Ascending aorta (tissue), 2 donors: ENCODE measurements at places on chromosomes 12 and 14. TPM values are rescaled to one million over a fixed set of nuclear protein-coding genes. Genes with fewer than 3 reads are reported as not detected.

AMDHD1 gene
- total RNA-seq, result 0.96 TPM

VRTN gene
- total RNA-seq, result not detected

DNA sequence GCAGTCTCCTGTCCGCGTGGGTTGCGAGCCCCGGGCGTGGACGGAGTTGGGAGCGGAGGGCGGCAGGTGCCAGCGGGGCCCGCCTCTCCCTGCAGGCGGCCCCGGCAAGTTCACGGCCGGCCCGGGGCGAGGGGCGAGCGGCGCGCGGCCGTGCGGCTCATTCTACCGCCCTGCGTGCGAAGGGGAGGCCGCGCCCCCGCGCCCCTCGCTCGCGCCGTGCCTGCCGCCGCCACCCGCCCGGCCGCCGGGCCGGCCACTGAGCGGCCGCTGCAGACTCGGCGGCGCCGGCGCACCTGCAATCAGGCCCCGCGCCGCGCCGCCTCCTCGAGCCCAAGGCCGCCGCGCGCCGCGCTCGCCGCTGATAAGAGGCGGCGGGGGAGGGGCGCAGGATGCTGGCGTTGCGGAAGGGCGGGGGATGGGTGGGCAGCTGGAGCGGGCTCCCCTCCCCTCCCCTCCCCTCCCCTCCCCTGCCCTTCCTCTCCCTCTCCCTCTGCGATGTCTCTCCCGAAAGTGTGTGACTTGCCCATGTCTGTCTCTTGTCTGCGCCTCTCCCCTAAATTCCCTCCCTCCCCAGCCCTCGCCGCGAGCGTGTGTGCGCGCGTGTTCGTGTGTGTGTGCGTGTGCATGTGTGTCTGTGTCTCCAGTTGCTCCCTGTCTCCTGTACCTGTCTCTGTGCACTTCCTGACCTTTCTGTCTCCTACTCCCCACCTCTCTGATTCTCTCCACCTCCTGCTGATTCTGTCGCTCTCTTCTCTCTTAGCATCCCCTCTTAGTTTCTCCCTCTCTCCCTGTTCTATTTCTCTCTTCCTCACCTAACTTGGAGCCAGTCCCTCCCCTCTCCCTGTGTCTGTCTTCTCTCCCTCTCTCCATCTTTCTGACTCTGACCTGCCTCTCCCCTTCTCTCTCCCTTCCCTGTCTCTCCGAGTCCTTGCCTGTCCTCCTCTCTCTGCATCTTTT is 768.1 kb upstream of the TBX3 start:
- no peak overlapping the region for H3K27ac ChIP-seq
- H3K27me3 ChIP-seq, result no peaks in the 10 kb centered on the region
- peak overlapping the region; percentile 60 for H3K4me3 ChIP-seq

DNA sequence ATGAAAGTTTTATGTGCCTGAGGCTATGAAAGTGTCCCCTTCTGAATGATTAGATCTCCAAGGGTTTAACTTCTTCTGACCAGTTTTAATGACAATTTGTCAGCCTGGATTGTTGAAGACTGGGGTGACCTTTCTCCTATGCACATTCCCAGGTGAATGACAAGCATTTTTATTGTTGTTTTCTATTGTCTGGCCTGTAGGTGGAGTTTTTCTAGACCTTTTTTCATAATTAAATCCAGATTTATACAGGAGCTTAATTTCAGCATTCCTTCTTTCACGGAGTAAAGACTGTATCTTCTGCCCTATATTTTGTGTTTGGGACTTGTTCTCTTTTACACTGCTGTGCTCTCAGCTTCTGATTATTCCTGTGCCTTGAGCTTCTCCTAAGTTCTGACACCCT is 125.0 kb upstream of the FAR2 start:
- no peaks in the 10 kb centered on the region for H3K27me3 ChIP-seq
- no peaks in the 10 kb centered on the region for H3K4me1 ChIP-seq
- DNase-seq, result no peak

GRCh38 chr12:88630561-88630960 is 50.3 kb upstream of the KITLG start:
- H3K4me1 ChIP-seq, result no peaks in the 10 kb centered on the region
- H3K36me3 ChIP-seq, result no peaks in the 10 kb centered on the region
- H3K4me3 ChIP-seq, result no peak overlapping the region
- H3K27ac ChIP-seq, result no peak overlapping the region
- no peaks in the 10 kb centered on the region for H3K27me3 ChIP-seq
- DNase-seq, result no peak

- DNase-seq, result no peak
- no peaks in the 10 kb centered on the region for H3K36me3 ChIP-seq
- no peak overlapping the region for H3K27ac ChIP-seq
- no peaks in the 10 kb centered on the region for H3K27me3 ChIP-seq
These were observed 6.3 kb downstream of the CLEC2A start for GRCh38 chr12:9925705-9926393.

GRCh38 chr12:121812921-121813896 is 9.4 kb downstream of the SETD1B start:
- DNase-seq, result no peak
- no peaks in the 10 kb centered on the region for H3K27me3 ChIP-seq
- peak overlapping the region; percentile 63 for H3K4me3 ChIP-seq
- no peak overlapping the region for H3K27ac ChIP-seq

DNA sequence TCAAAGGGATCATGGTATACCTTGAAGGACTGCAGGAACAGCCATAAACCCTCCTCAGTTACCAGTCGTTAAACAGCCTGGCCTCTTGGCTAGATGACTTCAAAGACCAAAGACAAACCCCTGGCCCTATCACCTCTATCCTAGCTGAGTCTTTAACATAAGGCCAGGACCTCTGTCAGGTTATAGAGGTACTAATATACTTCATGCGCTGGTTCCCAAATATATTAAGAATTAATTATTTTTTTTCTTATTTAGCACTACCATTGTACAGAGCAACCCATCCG is 459.8 kb downstream of the RAD51B start:
- no peaks in the 10 kb centered on the region for H3K36me3 ChIP-seq
- no peak overlapping the region for H3K27ac ChIP-seq
- no peaks in the 10 kb centered on the region for H3K27me3 ChIP-seq
- DNase-seq, result no peak
- H3K4me1 ChIP-seq, result no peaks in the 10 kb centered on the region

DNA sequence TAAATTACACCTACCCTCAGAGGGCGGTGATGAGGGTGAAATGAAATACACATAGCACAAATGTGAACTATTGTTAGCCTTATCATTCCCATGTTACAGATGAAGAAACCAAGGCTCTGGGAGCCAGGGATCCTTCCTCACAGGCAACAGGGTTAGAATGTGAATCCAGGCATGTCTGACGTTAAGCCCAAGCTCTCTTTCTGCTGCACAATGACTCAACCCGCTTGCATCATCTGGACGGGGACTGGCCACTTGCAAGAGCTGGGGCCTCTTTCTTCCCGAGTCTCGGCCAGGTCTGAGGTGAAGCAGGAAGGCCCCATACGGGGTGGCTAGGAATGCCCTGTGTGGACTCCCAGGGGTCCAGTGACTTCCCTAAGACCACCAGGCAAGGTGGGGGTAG is 105.2 kb downstream of the RBM19 start:
- no peak overlapping the region for H3K4me3 ChIP-seq
- no peak overlapping the region for H3K27ac ChIP-seq
- no peaks in the 10 kb centered on the region for H3K27me3 ChIP-seq
- no peak for DNase-seq

DNA sequence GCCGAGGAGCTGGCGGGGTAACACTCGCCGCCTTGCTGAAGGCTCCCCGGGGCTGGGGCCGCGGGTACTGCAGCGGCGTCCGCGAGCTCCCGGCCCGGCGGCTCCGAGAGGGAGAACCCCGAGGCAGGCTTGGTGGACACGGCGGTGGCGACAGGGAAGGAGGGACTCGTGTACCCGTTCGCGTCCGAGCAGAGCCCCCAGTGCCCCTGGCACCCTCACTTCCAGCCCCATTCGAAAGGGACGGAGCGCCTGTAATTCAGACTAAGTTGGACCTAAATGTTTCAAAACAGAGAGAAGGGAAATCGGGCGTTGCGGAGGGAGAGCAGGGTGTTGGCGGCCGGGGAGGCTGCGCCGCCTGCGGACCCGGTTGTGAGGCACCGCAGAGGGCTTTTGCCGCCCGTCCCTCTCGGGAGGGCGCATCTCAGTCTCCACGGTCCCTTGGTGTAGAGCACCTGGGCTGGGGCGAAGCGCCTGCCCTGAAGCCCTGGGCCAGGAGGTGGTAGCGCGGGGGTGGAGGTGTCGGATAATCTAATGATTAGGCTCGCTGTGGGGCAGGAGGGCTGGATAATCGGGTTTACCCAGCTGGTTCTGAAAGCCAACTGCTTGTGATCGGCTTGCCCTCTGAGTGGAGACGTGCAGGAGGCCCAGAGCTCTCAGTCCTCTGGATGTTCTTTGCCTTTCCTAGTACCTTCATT is 771 bp downstream of the DAAM1 start:
- H3K4me3 ChIP-seq, result peak overlapping the region; percentile 79
- H3K27me3 ChIP-seq, result no peaks in the 10 kb centered on the region
- H3K27ac ChIP-seq, result peak overlapping the region; percentile 97
- DNase-seq, result no peak

DNA sequence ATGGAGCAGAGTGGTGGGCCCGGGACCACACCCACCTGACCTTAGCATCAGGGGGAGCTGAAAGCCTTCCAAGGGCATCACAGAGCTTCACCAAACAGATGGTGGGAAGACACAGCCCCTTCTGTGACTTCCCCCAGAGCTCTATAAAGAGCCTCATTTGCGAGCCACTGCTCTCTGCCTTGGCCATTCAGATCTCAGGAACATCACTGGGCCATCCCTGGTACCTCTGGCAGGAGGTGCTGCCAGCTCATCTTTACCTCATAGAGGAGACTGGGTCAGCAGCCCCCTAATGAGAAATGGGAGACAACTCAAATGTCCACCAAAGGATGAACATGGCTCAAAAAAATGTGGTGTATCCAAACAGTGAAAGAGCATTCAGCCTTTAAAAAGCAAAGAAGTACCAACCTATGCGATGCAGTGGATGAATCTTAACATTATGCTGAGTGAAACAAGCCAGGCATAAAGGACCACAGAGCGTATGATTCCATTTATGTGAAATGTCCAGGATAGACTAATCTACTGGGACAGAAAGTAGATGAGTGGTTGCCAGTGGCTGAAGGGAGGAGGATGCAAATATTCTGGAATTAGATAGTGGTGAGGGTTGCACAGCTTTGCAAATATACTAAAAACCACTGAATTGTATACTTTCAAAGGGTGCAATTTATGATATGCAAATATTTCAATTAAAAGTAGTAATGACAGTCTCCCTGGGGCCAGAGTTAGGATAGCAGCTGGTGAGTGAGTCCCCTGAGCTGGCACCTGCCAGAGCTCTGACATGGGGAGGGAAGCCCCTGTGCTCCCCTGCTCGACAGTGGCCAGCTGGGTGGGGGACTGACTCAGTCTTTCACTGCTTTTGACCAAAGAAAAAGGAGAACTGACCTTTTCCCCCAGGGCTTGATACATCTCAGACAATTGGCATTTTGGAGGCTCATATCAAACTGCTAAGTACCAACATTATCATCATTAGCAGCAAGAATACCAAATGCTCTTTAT is 116.6 kb downstream of the GCH1 start:
- H3K27ac ChIP-seq, result peak overlapping the region; percentile 91
- DNase-seq, result peak; percentile 35
- peaks cover 73% of the 10 kb centered on the region for H3K36me3 ChIP-seq
- no peaks in the 10 kb centered on the region for H3K27me3 ChIP-seq
- H3K4me1 ChIP-seq, result peaks cover 21% of the 10 kb centered on the region

DNA sequence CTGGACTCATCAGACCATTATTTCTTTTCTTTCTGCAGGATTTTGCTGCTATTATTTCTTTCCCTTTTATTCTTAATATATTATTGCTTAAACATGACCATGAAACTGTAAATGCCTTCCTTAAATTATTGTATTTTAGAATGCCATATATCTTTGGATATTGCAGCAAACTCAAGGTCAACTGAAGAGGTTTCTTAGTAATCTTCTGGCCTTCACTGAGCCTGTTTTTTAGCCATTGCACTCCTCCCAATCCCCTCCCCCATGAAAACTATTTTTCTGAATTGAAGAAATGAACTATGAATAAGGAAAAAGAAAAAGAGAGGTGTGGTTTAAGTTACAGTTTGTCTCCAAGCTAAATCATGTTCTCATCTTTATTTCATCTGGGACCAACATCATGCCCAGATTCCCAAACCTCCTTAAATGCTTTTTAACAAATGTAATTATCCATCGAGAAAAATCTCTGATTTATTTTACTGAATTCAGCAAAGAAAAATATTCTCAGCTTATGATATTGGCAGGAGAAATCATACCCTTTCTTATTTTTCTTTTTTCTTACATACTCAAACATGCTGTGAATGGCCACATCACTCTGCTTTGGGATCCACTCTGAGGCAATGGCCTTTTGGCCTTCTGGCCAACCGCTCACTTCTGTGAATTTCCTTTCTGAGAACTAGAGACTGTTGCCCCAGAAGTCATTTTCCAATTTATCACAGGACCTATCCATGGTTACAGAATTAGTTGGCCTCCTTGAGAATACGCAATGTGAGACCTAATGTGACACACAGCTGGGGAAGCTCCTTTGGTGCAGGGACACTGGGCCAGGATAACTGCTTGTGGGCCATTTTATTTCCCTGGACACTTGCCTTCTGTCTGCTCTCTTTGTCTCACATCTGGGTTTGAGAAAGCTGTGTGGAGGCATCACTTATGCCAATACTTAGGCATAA is 50.9 kb downstream of the IGF1 start:
- H3K4me1 ChIP-seq, result no peaks in the 10 kb centered on the region
- H3K4me3 ChIP-seq, result no peak overlapping the region
- no peak for DNase-seq
- H3K36me3 ChIP-seq, result no peaks in the 10 kb centered on the region
- no peaks in the 10 kb centered on the region for H3K27me3 ChIP-seq
- no peak overlapping the region for H3K27ac ChIP-seq

- H3K36me3 ChIP-seq, result peaks cover 97% of the 10 kb centered on the region
- no peak for DNase-seq
- H3K27ac ChIP-seq, result no peak overlapping the region
These were observed 52.5 kb downstream of the HSP90AA1 start for GRCh38 chr14:102034301-102034700.

DNA sequence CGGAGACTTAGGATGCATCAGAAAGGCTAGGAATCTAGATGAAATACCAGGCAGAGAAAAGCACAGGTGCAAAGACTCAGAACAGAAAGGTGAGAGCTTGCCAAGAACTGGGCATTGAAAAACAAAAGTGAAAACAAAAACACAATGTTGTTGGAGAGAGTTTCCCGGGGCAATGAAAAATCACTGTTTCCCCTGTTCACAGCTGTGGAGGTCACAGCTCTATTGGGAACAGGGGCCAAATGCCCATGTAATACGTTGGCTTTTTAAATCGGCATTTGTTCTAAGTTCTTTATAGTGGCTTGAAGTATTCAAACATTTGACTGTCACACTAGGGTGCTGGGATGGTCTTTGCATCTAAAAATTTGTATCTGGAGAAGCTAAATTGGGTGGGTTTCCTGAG is 108.3 kb downstream of the SLC15A4 start:
- H3K4me1 ChIP-seq, result no peaks in the 10 kb centered on the region
- no peaks in the 10 kb centered on the region for H3K27me3 ChIP-seq
- H3K36me3 ChIP-seq, result no peaks in the 10 kb centered on the region

- no peaks in the 10 kb centered on the region for H3K4me1 ChIP-seq
- no peak for DNase-seq
- no peaks in the 10 kb centered on the region for H3K27me3 ChIP-seq
- H3K36me3 ChIP-seq, result no peaks in the 10 kb centered on the region
These were observed 120.2 kb downstream of the EMP1 start for GRCh38 chr12:13316587-13317246.

GRCh38 chr12:46491548-46491947 is 119.0 kb upstream of the SLC38A2 start:
- no peaks in the 10 kb centered on the region for H3K36me3 ChIP-seq
- DNase-seq, result no peak
- peak overlapping the region; percentile 41 for H3K27ac ChIP-seq
